ENCODE measurements at places on chromosomes 1 and 21. TPM values are rescaled to one million over a fixed set of nuclear protein-coding genes. Genes with fewer than 3 reads are reported as not detected.

DNA sequence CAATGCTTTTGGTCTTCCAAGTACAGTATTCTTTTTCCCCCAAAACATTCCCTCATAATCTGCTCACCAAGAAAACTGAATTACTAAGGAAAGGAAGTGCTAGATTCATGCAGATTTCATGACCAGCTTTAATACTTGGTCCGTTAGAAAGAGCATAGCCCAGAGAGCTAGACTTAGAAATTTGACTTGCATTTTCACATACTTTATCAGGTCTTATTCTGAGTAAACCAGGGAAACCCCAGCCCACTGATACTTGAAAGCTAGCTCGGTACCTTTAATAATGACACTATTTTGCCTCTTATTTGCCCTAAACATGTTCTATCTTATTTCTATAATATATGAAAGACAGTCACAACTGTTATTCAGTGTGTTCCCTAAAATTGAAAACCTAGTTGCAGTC is 204.5 kb downstream of the TTLL7 start:
- no peaks in the 10 kb centered on the region for H3K36me3 ChIP-seq
- H3K27me3 ChIP-seq, result peaks cover 1% of the 10 kb centered on the region
- H3K4me3 ChIP-seq, result no peak overlapping the region
- H3K27ac ChIP-seq, result no peak overlapping the region
- no peak for DNase-seq

GRCh38 chr1:154956544-154956941 is 644 bp upstream of the PBXIP1 start:
- no peak for DNase-seq
- H3K27me3 ChIP-seq, result no peaks in the 10 kb centered on the region
- H3K27ac ChIP-seq, result peak overlapping the region; percentile 97
- H3K4me1 ChIP-seq, result peaks cover 69% of the 10 kb centered on the region

DNA sequence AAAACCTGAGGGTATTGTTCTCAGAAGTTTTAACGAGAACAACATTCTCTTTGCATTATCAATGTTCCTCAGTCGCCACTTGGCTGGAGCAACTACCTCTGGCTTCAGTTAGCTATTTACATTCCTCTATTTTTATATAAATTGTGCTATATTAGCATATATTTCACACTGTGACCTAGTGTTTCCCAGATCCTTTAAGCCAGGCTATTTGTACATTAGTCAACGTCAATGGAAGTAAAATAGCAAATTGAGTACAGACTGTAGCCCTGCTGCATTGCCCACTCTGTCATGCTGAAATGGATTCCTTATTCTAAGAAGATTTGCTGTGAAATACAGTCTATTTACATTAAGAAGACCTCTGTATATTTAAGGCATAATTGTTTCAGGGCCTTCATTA is 213.8 kb downstream of the ROR1 start:
- DNase-seq, result no peak
- no peak overlapping the region for H3K27ac ChIP-seq
- H3K27me3 ChIP-seq, result peaks cover 2% of the 10 kb centered on the region
- H3K4me1 ChIP-seq, result no peaks in the 10 kb centered on the region
- H3K36me3 ChIP-seq, result no peaks in the 10 kb centered on the region

The OR2W3 gene
- not detected for total RNA-seq

DNA sequence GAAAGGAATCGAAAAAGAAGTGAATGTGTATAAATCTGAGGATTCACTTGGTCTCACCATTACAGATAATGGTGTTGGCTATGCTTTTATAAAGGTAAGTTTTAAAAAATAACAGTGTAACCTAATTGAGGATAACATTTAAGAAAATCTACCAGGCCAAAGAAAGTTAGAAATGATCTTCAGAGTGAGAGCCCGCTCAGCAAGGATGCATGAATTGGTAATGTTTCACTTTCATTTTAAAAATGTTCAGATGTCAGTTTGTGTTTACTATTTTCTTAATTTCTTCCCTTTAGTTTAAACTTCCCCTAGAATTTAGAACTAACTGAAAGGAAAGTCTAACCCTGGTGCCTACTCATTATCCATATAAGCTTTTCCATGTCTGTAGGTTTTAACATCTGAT is 35.0 kb downstream of the GIPC2 start:
- H3K4me3 ChIP-seq, result peak overlapping the region; percentile 2
- H3K36me3 ChIP-seq, result peaks cover 6% of the 10 kb centered on the region
- H3K4me1 ChIP-seq, result peaks cover 20% of the 10 kb centered on the region

The TPTE gene
- not detected for total RNA-seq

The SPRR2E gene
- total RNA-seq, result not detected

DNA sequence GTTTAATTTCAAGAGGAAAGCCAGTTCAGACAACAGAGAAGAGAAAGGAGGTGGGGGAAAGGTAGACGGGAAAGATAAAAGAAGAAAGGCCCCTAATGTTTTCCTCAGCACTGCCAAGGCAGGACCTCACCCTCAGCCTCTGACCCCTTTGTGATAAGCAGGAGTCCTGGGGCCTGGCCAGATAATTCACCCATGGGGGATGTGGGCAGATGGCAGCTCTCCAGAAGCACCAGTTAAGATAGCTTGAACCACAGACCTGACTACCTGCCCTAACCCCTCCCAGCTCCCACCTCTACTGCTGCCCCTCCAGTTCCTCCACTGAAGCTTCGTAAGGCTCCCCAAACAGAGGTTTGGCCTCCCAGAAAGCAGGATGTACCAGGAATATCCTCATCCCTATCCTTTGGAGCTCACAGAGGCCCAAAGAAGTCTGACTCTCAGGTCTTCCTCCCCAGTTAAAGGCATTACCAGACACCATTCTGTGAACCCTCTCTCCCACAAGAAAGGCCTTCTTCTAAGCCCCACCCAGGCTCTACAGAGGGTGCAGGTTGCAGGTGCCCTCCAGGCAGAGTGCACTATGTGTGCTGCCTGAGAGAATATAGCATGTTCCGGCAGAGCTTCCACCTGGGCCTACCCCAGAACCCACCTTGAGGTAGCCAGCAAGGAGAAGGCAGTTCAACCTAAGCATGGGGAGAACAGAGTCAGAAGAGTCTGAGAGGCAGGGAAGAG is 9.2 kb upstream of the SNAPIN start:
- H3K27me3 ChIP-seq, result no peaks in the 10 kb centered on the region
- peaks cover 22% of the 10 kb centered on the region for H3K36me3 ChIP-seq
- peak overlapping the region; percentile 43 for H3K27ac ChIP-seq
- H3K4me3 ChIP-seq, result no peak overlapping the region
- DNase-seq, result no peak

- no peak overlapping the region for H3K27ac ChIP-seq
- H3K4me3 ChIP-seq, result no peak overlapping the region
- H3K36me3 ChIP-seq, result no peaks in the 10 kb centered on the region
- peaks cover 1% of the 10 kb centered on the region for H3K27me3 ChIP-seq
- DNase-seq, result no peak
These were observed 117.3 kb downstream of the AJAP1 start for GRCh38 chr1:4771721-4772120.

Measured in activated CD4-positive, alpha-beta memory T cell treated with anti-CD3 and anti-CD28 coated beads for 36 hours (primary cell).